ENCODE measurements at places on chromosomes 3 and 15.

- peak; percentile 40 for DNase-seq
Observed at GRCh38 chr3:58332575-58333188, at the start of gene PXK. Gene PXK, plus strand, starts transcription at chr3:58332892. Its CDS starts 97 bp downstream, at chr3:58332989.

- no peak for DNase-seq
Observed at GRCh38 chr3:197191897-197192296, 106.5 kb downstream of the DLG1 start.

- DNase-seq, result no peak
Observed at GRCh38 chr3:117572786-117573185, 863.2 kb downstream of the TUSC7 start.

- no peak for DNase-seq
Observed at GRCh38 chr15:92672102-92672501, 16.5 kb upstream of the FAM174B start.

- no peak for DNase-seq
Observed at GRCh38 chr3:156543043-156543555, 11.8 kb downstream of the SSR3 start.

DNA sequence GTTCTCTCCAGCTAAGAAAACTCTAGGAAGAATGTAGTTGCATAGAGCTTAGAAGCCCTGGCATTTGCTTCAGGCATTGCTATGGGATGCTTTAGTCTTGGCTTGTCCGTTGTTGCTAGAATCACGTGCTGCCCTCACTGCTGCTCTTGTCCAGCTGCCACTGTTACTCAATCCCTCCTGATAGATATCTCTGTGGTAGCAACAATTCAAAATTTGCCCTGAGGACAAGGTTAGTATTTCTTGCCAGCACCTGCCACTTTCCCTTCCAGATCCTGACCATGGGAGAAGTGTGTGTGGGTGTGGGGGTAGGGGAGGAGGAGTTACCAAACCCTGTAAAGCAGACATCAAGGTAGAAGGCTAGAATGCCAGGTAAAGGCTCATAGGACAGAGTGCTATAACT, 113.8 kb downstream of the PPM1L start:
- DNase-seq, result no peak

Data from D721Med (cell line).